ENCODE measurements at places on chromosomes 11 and 22. TPM values are rescaled to one million over a fixed set of nuclear protein-coding genes. Genes with fewer than 3 reads are reported as not detected.

The C11orf86 gene
- total RNA-seq: 50.6 TPM

The PLA2G6 gene
- total RNA-seq: 4.5 TPM

The PHETA2 gene
- not detected for total RNA-seq

The C1QTNF5 gene
- total RNA-seq: not detected

The HTR3A gene
- not detected for total RNA-seq

The CBLIF gene
- not detected for total RNA-seq

The SCN2B gene
- not detected for total RNA-seq

The MMP10 gene
- 0.96 TPM for total RNA-seq

The MAPK11 gene
- 5.9 TPM for total RNA-seq

The ABCC8 gene
- total RNA-seq: 8.7 TPM

The PGA5 gene
- not detected for total RNA-seq

The NCAM1 gene
- 0.03 TPM for total RNA-seq

The BTG4 gene
- 0.10 TPM for total RNA-seq

The NLRP6 gene
- not detected for total RNA-seq

The RTN4RL2 gene
- 87.5 TPM for total RNA-seq

The DDI1 gene
- not detected for total RNA-seq

The BDNF gene
- 10.1 TPM for total RNA-seq

The FIBIN gene
- not detected for total RNA-seq

The GDPD4 gene
- not detected for total RNA-seq

The INCENP gene
- total RNA-seq: 52.6 TPM

The C1QTNF4 gene
- 0.21 TPM for total RNA-seq

The FADS2 gene
- total RNA-seq: 392 TPM

The APOBEC3H gene
- total RNA-seq: 0.21 TPM

The PRAME gene
- total RNA-seq: 117 TPM

The C11orf91 gene
- total RNA-seq: 0.85 TPM

The SAC3D1 gene
- 48.2 TPM for total RNA-seq

The NXPE2 gene
- total RNA-seq: not detected

The ALDH3B2 gene
- total RNA-seq: not detected

The HEPACAM gene
- not detected for total RNA-seq

The INS gene
- total RNA-seq: not detected

The SERHL2 gene
- total RNA-seq: not detected

The SLC3A2 gene
- 949 TPM for total RNA-seq

The ISX gene
- not detected for total RNA-seq

The SEC14L3 gene
- total RNA-seq: not detected

The ACR gene
- 0.15 TPM for total RNA-seq

The HOATZ gene
- total RNA-seq: not detected

The CRYBB1 gene
- total RNA-seq: not detected

The F2 gene
- 2.3 TPM for total RNA-seq

The CYP2D6 gene
- total RNA-seq: 0.54 TPM

The BLID gene
- total RNA-seq: not detected

The SERPING1 gene
- 0.62 TPM for total RNA-seq

The MRPL40 gene
- total RNA-seq: 55.1 TPM
